Stimulated activated CD8-positive, alpha-beta memory T cell treated with anti-CD3 and anti-CD28 coated beads, Interleukin-15, amount 100 ng/mL, for 24 hours (primary cell): ENCODE measurements at places on chromosomes 4 and X.

DNA sequence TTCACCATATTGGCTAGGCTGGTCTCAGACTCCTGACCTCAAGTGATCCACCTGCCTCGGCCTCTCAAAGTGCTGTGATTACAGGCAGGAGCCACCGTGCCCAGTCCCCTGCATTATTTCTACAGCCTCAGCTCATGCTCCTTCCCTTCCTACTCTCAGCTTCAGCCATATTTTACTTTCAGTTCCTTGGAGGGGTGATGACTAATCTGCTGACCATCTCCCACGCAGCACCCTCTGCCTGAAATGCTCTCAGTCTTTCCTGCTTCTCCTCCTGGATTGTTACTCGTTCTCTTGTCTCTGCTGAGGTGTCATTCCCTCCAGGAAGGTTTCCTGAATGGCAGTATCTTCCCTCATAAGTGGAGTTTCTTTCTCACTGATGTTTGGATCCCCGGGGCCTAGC is 63.3 kb downstream of the MOSPD2 start:
- DNase-seq, result no peak

GRCh38 chrX:120408168-120408567 is 46.3 kb downstream of the ATP1B4 start:
- DNase-seq, result no peak

DNA sequence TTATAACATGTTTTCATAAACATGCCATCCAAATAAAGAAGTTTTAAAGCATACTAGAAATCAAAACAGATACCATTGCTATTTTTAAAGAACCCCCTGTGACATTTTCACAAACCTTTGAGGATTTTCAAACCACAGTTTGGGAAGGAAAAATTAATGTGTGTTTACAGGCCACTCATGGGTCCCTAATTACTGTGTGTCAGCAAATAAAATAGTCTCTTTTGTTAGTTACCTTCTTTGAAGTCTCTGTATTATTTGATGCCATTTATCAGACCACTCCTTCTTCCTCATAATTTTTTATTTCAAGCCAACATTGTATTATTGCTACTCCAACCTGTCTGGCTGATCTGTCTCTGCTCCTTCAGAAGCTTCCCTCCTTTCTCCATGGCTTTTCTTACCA is 72.6 kb upstream of the TET2 start:
- DNase-seq, result no peak

GRCh38 chrX:48490661-48491060 is 14.7 kb downstream of the FTSJ1 start:
- DNase-seq, result no peak
